ENCODE measurements at places on chromosomes 7 and 10.
A peak's percentile ranks its signal among the peaks of the same experiment; 100 is the strongest.

- no peak for DNase-seq
Measured at GRCh38 chr7:94080551-94080950, 76.4 kb upstream of the BET1 start.

DNA sequence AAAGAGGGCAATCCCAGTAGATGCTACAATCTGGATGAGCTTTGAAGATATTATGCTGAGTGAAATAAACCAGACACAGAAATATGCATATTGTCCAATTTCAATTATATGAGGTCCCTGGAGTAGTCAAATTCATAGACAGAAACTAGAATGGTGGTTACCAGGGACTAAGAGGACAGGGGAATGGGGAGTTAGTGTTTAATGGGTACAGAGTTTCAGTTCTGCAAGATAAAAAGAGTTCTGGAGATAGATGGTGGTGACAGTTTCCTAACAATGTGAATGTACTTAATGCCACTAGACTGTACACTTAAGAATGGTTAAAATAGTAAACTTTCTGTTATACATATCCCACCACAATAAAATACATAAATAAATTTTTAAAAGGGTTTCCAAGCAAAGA is 236.6 kb downstream of the ELMO1 start:
- no peak for DNase-seq

DNA sequence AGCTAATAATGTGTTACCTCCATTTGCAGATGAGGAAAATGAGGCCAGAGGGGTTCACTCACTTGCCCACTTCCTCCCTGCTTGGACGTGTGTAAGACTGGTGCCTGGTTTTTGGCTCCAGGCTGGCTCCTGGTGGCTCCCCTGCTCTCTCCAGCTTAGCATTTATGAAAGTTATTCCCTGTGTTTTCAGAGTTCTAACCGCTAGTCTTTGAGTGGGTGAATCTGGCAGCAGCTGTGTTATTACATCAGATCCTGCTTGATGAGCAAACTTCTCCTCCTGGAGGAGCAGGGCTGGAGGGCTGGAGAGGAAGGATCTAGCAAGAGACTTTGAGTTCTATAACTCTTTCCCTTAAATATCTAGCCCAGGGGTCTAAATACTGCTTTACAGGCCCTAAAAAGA is 80.9 kb upstream of the AGBL3 start:
- peak; percentile 28 for DNase-seq

DNA sequence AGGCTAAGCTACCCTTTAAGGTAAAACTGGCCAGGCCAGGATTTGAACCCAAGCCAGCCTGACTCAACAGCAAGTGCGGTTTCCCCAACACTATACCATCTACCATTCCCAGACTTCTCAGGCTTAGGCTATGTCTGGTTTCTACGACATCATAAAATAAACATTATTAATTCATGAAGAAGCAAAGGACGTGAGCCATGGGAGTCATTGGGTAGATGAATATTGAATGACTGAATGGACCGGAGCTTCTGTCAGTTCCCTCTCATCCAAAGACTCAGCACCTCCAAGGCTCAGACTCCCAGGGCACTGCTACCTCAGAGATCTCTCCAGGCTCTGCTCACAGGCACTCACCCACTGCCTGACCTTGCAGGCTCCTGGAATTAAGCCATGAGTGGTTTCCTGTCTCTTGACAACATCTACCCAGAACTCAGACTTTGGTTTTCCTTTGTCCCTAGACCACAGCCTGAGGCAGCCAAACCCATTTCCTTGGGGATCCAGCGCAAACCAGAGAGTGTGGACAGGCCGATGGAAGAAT is 64.6 kb upstream of the STEAP1B start:
- no peak for DNase-seq

- DNase-seq, result no peak
Measured at GRCh38 chr10:130027716-130028464, 63.8 kb upstream of the EBF3 start.

DNA sequence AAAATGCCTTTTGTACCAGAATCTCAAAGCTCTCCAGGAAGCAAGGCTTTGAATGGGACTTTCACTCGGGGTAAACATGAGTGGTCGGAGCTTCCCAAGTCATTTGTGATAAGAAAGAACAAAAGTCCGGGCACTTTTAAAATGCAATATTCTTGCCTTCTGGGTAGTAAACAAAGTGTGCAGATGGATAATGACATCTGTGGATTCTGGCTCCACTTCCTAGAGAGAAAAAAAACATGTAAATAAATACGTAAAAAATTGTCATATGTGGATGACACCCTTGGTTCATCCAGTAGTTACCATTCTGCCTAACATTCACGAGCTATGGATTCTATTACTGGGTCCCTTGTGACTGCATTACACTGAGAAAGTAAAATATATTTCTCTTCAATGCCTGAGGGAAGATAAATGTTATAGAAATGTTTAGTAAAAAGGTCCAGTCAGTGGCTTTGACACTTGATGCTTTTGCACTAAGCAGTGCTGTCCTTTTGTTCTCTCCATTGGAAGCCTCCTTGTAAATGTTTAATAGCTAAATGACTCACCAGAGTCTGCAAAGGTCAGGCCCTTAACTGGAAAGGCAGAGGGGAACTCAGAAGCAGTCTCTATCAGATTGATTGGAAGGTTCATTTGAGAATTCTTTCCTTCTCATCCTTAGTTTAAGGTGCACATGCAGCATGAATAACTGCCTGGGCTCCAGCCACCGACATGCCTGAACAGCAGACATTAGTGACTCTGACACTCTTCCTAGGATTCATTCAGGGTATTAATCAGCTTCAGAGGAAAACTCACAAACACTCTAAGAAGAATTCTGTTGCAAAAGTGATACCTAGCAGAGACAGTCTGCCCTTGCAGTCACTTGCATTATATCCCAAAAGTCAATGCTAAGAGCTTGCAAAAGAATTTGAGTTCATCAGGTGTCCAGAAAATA is 11.7 kb upstream of the EDRF1 start:
- no peak for DNase-seq

DNA sequence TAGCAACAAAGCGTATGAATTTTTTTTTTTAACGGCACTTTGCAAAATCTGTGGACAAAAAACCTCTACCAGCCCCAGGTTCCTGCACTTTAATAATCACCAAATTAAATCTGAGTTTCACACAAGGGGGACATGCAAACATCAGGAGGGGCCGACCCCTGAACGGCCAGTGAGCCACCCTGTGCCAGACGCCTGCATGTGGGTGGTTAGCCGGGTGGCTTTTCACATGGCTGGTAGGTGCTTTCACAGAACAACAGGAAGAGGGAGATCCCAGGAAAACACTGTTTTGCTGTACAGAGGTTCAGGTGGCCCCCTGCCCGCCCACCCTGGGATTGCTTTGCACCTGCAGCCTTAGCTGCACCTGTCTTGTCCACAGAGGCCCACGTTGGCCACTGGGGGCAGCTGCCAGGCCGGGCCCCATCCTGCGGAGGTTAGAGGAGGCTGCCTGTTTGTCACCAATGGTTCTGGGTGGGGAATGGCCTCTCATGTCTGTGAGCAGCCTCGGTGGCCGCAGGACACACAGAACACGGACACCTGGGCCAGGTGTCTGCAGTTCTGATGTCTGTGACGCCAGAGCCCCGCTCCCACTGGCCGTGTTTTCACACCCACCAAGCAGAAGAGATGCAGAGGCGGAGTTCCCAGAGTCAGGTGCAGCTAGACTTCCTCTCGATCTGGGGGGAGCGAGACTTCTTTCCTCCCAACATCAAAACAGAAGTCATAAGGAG is 107.7 kb downstream of the FAM53B start:
- no peak for DNase-seq

- no peak for DNase-seq
Measured at GRCh38 chr10:18476076-18476647, 175.2 kb downstream of the NSUN6 start.

DNA sequence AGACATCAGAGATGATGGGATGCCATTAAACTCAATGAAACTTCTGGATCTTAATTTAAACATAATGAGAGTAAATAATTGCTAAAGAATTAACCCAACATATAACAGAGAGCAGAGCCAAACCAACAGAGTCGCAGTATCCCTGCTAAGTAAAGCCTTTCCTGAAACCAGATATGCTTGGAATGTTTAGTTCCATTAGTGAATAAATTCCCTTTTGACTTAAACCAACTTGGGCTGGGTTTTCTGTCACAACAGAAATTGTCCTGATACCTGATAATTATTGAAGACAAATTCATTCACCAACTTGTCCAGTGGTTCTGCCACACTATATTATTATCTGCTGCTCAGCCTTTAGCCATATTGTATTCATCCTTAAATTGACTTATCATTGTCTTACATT is 286.7 kb downstream of the FZD1 start:
- DNase-seq, result no peak

DNA sequence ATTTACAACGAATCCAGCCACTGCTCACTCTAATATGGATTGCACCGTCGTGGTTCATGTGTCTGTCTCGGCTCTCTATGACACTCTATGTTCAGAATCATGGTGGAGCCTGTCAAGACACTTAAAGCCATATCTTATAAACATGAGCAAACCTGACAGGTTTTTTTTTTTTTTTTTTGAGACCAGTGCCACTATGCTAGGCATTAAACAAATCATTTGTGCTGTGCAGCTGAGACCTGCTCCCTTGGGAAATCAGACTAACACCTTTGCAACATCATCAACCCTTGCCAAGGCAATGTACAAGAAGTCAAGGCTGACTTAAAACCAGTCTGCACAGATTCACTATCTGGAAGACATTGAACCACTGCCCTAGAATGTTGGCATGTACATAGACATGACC is 181.2 kb upstream of the ANK3 start:
- DNase-seq, result no peak

- DNase-seq, result no peak
Measured at GRCh38 chr7:27101957-27102580, 414 bp downstream of the HOXA2 start.

GRCh38 chr7:69947998-69948397 is 349.7 kb downstream of the AUTS2 start:
- DNase-seq, result no peak

- DNase-seq, result no peak
Measured at GRCh38 chr7:75856536-75856935, 22.3 kb upstream of the RHBDD2 start.

DNA sequence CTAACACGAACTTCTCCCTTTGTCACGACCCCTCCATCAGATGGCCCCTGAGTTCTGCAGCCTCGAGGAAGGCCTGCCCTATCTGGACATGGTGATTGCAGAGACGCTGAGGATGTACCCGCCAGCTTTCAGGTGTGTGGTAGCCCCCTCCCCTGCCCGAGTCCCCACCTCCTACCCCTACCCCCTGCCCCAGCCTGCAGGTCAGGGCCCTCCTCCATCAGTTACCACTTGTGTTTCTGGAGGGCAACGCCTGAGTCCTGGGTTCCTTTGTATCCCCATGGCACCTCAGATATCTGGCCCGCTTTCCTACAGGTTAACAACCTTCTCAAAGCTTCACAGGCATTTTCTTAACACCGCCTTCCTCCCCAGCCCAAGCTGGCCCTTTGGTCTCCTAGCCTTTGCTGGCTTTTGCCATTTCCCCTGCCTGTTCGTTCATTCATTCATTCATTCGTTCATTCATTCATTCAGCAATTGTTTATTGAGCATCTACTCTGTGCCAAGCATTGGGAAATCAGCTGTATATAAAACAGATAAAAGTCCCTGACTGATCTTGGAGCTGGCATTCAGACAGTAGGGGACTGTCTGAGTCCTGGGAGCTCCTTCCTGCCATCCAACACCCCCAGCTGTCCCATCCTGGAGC is 55.6 kb downstream of the PARP12 start:
- DNase-seq, result no peak

DNA sequence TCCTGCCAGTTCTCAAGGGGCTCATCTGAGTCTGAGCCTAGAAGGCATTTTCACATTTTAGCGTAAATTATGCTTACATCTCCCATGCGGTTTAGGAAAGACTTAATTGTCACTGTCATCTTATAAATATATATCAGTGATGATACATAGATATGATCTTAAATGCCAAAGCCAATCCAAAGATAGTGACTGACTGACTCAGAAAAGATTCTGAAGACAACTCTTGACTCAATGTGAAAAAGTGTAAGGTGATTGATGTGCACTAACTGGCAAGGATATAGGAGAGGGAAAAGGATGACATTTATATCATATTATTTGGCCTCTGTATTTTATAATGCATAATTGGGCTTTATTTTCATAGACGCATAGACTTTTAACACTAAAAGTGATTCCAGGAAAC is 84.9 kb upstream of the LRRN3 start:
- DNase-seq, result no peak

GRCh38 chr7:46559194-46559832 is 638.2 kb upstream of the IGFBP3 start:
- no peak for DNase-seq

- no peak for DNase-seq
Measured at GRCh38 chr7:137798073-137798763, 48.6 kb downstream of the DGKI start.

- DNase-seq, result no peak
Measured at GRCh38 chr10:72098836-72099599, 10.7 kb upstream of the SPOCK2 start.

GRCh38 chr7:36266683-36267082 is 113.6 kb downstream of the EEPD1 start:
- no peak for DNase-seq

- DNase-seq, result no peak
Measured at GRCh38 chr7:134078991-134079390, 48.1 kb upstream of the LRGUK start.

GRCh38 chr10:103890194-103890658 is 27.8 kb downstream of the STN1 start:
- DNase-seq, result no peak

- DNase-seq, result no peak
Measured at GRCh38 chr10:23951841-23952240, 257.1 kb upstream of the KIAA1217 start.

DNA sequence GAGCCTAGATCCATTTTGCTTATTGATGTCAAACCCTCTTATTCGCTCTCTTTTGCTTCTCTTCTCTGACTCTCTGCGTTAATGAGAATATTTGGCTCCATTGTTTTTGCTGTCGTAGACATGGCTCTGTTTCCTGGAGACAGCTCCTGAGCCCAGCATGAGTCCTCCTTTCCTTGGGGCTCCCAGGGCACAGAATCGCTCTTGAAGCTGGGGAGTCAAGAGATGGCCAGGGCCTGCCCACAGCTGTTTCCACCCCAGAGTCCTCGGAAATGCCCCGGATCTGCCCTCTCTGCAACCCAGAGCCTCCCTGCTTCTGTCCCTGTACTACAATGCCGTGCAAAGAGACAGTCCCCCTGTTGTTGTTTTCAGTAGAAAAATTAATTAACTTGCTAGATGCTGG is 566.7 kb upstream of the FOXK1 start:
- DNase-seq, result no peak

GRCh38 chr10:77922566-77923179 is 3.9 kb downstream of the DLG5 start:
- DNase-seq, result no peak

DNA sequence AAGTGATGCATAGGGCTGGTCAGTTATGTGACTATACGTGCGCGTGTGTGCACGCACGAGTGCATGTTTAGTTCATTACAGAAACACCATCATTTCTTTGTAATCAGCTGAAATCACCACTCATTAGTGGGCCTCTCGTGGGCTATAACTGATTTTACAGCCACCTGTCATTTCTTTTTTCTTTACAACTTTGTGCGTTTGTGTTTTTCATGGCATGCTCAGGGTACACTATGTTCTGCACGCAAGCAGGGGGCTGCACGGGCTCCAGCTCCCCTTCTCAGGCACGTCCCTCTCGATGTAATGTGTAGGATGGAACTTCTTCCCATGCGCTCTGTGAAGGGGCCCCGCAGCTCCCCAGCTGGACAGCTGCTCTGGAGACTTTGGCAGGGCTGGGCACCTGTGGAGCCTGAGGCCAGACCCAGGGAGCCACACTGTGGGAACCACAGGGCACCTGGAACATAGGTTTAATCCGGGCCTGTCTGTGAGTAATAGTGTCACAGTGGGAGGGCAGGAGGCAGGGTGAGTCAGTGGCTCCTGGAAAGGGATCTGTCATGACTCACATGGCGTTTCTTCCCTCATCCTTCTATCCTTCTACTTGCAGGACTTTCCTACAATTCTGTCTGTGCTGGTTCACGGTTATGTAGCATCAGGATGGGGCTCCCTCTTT is 4.9 kb downstream of the GCK start:
- peak; percentile 65 for DNase-seq

All from amniotic stem cell (primary cell).